ENCODE measurements at places on chromosomes 16 and 17.

- DNase-seq, result no peak
- no peak overlapping the region for H3K4me3 ChIP-seq
- no peak overlapping the region for H3K27ac ChIP-seq
- H3K27me3 ChIP-seq, result no peaks in the 10 kb centered on the region
- H3K4me1 ChIP-seq, result no peaks in the 10 kb centered on the region
These were observed 9.0 kb upstream of the ZNF689 start for GRCh38 chr16:30619202-30619601.

- no peaks in the 10 kb centered on the region for H3K36me3 ChIP-seq
- H3K27ac ChIP-seq, result peak overlapping the region; percentile 37
- H3K4me1 ChIP-seq, result peaks cover 5% of the 10 kb centered on the region
- DNase-seq, result no peak
- H3K4me3 ChIP-seq, result no peak overlapping the region
These were observed 13.2 kb downstream of the TOM1L2 start for GRCh38 chr17:17958982-17959381.

- no peak for DNase-seq
- no peaks in the 10 kb centered on the region for H3K4me1 ChIP-seq
- H3K27me3 ChIP-seq, result no peaks in the 10 kb centered on the region
- no peak overlapping the region for H3K27ac ChIP-seq
These were observed 64.9 kb upstream of the CORO6 start for GRCh38 chr17:29687596-29687995.

GRCh38 chr16:22355487-22355908 lies 18.9 kb downstream of the CDR2 start:
- peaks cover 6% of the 10 kb centered on the region for H3K4me1 ChIP-seq
- DNase-seq, result no peak
- H3K27me3 ChIP-seq, result no peaks in the 10 kb centered on the region
- H3K36me3 ChIP-seq, result no peaks in the 10 kb centered on the region
- no peak overlapping the region for H3K27ac ChIP-seq
- H3K4me3 ChIP-seq, result no peak overlapping the region
